ENCODE measurements at places on chromosomes 13 and 19.

DNA sequence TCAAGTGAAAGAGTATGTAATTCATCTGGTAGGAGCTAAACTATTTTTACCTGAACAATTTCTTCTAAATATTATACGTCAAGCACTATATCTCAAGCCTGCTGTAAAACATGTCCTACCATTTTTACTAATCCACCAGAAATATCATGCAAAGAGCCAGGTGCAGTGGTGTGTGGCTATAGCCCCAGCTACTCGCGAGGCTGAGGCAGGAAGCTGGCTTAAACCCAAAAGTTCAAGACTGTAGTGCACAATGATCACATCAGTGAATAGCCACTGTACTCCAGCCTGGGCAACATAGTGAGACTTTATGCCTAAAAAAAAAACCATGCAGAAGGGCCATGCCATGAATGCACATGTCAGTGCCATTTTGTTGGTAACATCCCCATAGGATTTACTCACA is 20.7 kb upstream of the CLN5 start:
- no peak for DNase-seq

DNA sequence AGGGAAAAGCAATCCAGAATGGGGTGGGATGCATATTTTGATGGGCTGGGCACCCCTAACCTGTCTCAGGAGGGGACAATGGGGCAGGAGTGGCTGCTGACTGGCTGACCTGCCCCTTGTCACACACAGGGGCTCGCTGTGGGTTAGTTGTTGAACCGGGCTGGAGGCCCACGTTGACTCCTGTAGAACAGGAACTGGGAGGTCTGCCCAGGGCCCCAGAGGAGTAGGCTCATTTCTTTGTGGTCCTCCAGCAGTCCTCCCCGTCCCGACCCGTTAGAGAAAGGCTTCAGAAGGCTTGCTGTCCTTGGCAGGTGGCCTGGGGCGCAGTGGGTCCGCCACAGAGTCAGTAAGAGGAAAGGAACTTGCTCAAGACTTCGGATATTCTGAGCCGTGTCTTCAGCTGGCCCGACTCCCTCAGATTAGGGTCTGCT is 70.1 kb downstream of the COL4A1 start:
- no peak for DNase-seq

- no peak for DNase-seq
Observed at GRCh38 chr19:15652559-15653278, 12.0 kb downstream of the CYP4F3 start.

- no peak for DNase-seq
Observed at GRCh38 chr13:40498461-40498860, 168.0 kb downstream of the FOXO1 start.

All from suppressor macrophage treated with lipopolysaccharide for 4 hours (primary cell).